ENCODE measurements at places on chromosomes 4 and X.

DNA sequence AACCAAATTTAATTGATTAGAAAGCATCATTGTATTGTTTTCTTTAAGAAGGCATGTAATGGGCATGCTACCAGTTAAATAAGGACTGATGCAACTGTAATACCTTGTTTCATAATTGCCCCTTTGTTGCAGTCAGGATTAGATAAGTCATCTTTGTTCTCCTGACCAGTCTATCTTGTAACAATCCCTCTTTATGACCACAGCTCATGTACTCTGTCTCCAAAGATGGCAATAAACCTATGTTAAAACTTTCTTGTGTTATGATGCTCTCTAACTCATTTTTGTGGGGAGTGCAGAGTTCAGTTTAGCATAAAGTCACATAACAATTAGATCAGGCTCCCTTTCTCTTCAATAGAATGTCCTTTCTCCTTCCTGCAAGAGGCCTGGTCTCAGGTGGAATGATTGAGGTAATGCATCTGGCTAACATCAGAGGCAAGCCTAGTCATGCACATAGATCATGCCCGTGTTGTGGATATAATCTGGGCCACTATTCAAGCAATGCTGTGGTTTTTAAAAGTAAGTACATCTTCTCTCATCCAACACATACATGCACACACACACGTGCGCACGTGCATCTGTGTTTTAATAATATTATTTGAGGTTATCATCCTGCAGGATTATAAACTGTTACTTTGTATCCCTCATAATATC lies 45.6 kb downstream of the TMEM154 start:
- no peak for DNase-seq

GRCh38 chr4:155403886-155404285 lies 27.1 kb upstream of the MAP9 start:
- DNase-seq = peak; percentile 15

DNA sequence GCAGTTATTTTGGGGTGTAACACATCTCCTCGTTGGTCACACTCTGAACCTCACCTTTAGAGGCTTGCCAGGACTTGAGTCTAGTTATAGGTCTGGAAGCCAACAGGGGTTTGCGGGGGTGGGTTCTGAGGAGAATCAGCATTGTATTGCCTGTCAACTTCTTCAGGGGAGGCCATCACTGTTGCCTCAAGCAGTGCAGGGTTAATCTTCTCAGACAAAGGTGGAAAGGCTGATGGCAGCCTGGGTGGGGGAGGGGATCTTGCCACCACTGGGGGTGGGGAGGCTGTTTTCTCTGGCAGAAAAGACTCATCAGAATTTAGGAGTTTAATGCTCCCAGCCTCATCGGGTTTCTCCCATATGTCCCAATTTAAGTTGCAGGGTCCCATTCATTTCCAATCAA lies 387.8 kb downstream of the PRR32 start:
- DNase-seq = no peak

DNA sequence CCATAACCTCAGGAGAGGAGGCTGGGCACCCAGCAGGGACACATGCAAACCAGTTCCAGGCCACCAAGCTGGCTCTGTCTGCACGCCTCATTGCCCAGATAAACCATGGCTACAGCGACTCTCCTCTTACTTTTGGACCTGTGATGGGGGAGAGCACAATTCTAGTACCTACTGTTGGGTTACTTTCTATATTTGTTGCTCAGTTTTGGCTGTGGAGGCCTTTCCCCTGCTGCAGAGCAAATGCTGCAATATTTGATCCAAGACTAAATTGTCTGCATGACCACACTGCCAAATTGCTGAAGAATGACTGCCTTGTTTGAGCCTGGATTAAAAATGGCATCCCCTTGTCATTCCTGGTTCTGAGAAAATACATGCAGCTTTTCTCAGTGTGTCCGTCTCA lies 253.5 kb downstream of the ARHGAP10 start:
- no peak for DNase-seq

GRCh38 chr4:105150503-105150902 lies 3.8 kb downstream of the TET2 start:
- no peak for DNase-seq

DNA sequence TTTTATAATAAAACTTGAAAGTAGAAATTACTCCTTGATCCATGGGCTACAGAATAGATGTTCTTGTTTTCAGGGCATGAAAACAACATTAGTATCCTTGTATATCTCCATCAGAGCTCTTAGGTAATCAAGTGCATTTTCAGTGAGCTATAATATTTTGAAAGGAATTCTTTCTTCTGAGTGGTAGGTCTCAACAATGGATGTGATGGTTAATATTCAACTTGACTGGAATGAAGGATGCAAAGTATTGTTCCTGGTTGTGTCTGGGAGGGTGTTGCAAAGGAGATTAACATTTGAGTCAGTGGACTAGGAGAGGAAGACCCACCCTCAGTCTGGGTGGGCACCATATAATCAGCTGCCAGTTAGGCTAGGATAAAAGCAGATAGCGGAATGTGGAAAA lies 100.1 kb downstream of the LCORL start:
- DNase-seq = no peak

DNA sequence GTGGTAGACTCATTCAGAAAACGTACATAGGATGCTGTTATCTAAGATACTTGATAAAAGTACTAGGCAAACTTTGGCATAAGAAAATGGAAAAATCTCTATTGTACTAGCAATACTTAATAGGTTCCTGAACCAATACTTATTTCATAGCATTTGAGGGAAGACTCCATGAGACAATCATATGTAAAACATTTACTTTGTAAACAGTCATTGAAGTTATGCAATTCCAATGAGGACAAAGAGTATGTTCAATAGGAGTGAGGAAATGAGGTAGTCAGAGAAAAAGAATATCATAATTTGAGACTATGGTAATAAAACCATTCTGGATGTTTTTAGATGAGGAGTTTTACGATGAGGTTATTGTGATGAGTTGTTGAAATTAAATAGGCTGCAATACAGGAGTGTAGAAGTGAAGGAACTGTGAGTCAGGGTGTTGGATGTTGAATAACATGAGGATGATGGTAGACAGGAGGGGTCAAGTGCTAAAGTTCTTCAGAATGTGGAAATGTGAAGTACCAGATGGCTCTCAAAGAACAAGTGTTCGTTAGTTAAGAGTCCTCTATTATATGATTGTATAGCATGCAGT lies 397.9 kb downstream of the PPP3CA start:
- no peak for DNase-seq

- DNase-seq = no peak
Observed at GRCh38 chrX:133793626-133794025, 191.8 kb downstream of the GPC3 start.

DNA sequence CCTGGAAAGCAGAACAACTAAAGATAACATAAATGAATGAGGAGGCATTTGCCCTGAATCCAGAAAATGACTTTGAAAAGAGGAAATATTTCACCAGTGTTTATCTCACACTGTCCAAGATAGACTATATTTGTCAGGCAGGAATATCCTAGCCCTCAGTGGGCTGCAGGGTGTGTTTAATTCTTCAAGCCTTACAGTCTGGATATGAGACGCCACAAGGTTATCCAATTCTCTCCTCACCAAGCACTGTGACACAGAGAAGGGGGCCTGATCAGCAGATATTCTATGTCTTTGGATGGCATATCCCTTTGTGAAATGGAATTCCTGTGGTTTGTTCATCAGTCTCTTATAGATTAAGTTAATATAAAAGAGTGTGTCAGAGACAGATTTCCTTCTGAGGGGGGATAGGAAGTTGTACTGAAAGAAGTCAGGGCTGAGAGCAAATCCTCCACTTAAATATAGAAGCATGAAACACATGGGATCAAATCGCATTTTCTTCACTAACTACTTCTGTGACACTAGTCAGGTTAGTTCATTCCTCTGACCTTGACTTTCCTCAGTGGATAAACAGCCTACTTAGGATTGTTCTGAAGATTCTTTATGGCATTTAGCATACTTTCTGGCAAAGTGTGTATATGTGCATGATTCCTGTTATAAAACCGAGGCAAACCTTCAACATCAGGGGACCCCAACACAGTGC lies 6.8 kb upstream of the G3BP2 start:
- DNase-seq = no peak

- no peak for DNase-seq
Observed at GRCh38 chr4:72900952-72901351, 168.6 kb downstream of the COX18 start.

DNA sequence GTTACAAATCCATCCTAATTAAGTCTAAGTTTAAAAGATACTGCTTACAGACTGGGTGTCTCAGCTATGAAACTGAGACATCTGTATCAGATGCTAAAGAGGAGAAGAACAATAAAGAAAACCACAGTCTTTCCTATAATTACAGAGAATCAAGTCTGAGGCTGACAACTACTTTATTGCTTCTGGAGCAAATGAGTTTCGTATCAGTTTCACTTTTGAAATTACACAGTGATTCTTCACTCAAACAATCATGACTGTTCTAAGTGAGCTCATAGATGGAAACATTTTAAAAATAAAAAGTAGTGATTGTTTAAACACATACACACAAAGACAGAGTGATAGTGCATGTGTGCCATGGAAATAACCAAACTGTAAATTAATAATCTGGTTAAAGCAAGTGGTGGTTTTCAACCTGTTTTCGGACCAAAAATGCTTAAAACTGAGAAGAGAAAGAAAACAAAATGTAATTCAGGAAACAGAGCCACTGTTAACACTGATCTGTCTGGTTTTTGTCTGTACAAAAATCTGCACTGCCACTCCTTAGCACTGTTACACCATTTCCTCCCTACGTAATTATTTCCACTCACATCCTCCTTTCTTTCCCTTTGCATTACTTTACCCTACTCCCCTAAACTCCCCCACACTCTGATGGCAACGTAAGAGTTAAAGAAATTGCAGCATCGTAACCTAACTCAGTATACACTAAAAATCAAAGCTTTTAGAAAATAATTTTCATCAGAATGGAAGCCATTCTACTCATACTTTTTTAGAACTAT lies 12.5 kb downstream of the RFC1 start:
- no peak for DNase-seq

DNA sequence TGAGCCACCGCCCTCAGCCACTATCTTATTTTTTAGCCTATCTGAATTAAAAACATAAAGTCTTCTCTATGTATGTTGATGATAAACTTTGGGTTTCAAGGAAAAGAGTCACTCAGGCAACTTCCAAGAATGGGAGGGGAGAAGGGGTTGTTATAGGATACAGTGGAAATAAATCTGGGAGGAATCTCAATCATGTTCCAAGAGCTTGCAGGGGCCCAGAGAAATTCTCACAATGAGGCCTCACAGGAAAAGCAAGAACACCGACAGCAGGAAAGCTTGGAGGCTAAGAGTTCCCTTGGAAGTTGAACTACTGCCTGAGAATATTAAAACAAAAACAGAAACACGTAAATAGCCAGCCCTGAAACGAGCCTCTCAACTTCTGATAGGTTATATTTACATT lies 384.6 kb upstream of the IGFBP7 start:
- DNase-seq = no peak

DNA sequence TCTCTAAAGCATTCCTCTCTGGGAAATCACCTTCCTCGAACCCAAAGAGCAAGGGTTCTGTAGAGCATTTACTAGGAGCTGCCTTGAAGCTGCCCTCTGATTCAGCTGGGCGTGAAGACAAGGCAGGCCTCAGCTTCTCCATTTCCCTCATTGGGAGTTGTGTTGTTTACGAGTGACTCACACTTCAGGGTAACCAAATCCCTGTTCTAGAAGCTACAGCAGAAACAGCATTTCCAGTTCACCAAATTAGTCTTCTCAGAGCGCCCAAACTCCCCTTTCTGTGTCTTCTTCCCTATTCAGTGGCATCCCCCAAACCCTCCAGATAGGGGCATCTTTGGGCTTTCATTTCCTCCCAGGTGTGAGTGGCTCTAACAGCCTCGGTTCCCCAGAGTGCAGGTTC lies 863 bp upstream of the XPNPEP2 start:
- no peak for DNase-seq

DNA sequence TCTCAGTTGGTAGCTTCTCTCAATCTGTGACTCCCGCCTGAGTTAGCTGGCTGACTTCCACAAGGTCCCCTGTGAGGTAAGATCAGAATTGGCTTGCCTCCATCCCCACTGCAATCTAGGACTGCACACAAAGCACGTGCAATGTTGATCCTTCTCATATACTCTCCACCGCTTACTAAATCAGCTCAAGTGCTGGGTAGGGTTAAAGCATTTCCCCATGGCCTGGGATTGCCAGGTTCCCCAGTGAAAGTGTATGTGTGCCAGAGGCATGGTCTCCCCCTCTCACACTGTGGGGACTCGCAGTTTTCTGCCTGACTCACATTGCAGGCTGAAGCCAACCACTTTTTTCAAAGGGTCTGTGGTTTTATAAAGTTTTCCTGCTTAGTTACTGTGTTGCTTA lies 886.9 kb downstream of the FAM133A start:
- no peak for DNase-seq

DNA sequence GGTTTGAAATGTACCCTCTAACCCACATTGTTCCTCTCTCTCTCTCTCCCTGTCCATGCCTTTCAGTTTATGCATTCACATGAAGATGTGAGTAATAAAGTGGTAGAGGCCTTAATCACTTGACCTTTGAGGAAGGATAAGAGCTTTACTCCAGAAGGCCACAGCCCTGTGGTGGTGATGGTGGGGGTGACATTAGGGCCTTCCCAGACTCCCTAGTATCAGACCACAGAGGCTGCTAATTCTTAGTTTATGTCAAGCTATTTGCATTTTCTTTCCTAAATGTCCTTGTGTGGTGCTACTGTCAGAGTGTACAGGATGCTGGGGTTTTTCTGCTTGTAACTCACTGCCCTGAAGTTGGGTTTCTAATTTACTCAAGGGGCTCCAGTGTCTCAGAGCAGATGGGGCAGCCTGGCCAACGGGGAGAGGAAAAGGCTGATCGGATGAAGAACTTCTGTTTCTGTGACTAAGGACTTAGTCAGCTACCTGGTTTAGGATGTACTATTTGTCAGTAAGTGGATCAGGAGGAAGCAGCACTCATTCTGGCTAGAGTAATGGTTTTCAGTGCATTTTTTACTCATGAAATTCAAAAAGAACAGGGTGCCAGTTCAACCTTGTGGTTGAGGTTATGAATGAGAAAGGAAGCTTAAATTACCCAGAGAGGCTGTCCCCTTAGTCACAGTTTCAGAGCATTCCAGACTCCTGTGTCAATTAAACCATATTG lies 509.6 kb upstream of the DIPK2B start:
- DNase-seq = peak; percentile 66

DNA sequence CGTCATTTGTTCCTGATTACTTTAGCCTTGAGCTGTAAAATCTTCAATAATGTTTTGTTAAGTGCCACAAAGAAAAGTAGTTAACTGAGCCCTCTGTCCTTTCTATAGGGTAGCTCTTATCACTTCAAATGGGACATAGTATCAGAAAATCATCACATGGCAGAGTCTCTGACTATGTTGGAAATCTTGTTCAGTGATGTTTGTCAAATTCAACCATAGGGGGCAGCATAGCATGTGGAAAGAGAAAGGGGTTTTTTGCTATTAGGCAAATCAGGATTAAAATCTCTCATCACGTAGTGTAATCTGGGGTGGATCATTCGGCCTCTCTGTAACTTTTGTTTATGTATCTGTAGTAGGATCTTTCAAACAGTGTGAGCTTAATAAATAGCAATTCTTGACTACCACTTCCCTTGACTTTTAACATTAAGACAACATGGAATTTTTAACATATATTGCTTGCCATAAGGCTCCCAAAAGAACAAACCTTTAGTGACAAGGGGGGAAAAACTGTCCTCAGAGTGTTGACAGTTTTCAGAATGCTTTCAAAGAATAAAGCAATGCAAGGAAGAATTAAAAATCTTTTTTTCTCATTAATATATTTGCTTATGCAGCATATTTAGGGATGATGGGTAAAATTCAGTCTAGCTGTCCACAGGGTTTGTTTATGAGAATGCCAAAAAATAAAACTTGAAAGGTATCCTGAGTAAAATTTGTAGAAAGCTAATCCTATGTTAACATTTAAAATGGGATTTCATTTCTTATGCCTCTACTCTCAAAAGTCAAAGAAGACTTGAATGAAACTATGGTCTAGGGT lies 127.2 kb downstream of the FBXW7 start:
- DNase-seq = no peak

GRCh38 chr4:154489558-154490233 lies 1.9 kb downstream of the DCHS2 start:
- DNase-seq = no peak

Measured in AG09319 (cell line).